ENCODE measurements at places on chromosomes 2 and 18. TPM values are rescaled to one million over a fixed set of nuclear protein-coding genes. Genes with fewer than 3 reads are reported as not detected.
A peak's percentile ranks its signal among the peaks of the same experiment; 100 is the strongest.

Gene PPP1R1C
- total RNA-seq: 1.5 TPM

- H3K36me3 ChIP-seq: no peaks in the 10 kb centered on the region
- H3K27ac ChIP-seq: no peak overlapping the region
- H3K27me3 ChIP-seq: no peaks in the 10 kb centered on the region
- H3K4me3 ChIP-seq: no peak overlapping the region
- H3K4me1 ChIP-seq: no peaks in the 10 kb centered on the region
Measured at GRCh38 chr2:40304340-40304739, 147.6 kb downstream of the SLC8A1 start.

Gene SCYGR4
- total RNA-seq: not detected

DNA sequence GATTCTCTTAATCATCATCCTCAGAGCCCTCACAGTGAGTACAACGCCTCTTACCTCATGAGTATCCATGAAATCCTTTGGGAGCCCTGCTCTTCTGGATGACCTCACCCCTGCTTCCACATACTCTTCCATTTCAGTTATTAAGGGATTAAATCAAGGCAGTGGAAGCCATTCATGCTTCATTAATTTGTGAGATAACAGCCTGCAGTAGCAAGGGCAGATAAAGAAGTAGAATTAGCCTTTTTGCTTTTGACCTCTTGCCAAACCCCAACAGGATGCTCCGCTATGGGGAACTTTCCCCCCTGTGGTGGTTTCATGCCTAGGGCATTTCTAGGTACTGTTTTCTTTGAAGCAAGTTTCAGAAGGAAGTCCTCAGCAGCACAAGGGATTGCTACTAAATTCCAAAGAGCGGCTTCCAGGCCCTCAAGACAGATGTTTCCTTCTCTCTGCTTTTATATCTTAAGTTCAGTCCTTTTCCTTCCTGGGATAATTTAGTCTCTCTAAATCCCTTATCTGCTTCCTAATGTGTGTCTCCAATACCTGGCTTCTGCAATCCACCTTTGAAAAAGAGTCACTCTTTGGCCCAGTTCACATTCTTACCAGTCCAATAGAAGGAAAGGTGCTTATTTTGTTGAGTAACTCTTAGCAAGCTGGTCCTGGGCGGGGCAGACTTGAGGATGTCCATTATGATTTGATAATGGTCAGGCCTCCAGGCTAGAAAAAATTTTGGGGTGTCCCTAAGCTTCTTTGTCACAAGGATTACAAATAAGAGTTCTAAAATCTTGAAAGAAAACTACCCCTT, 76.9 kb downstream of the MYO1B start:
- no peak overlapping the region for H3K27ac ChIP-seq
- peaks cover 14% of the 10 kb centered on the region for H3K36me3 ChIP-seq
- no peak overlapping the region for H3K4me3 ChIP-seq
- peaks cover 34% of the 10 kb centered on the region for H3K4me1 ChIP-seq
- H3K27me3 ChIP-seq: no peaks in the 10 kb centered on the region

Gene CIB4
- total RNA-seq: not detected

Gene ALPG
- total RNA-seq: 0.18 TPM

Gene FAM237A
- not detected for total RNA-seq

GRCh38 chr2:159450180-159450579, 163.7 kb upstream of the WDSUB1 start:
- no peak for DNase-seq
- H3K27ac ChIP-seq: no peak overlapping the region
- 0 out of 2 replicates have a peak, but pooled peaks cover 2% of the 10 kb centered on the region for H3K36me3 ChIP-seq
- H3K27me3 ChIP-seq: no peaks in the 10 kb centered on the region
- no peak overlapping the region for H3K4me3 ChIP-seq

Gene CCNT2
- total RNA-seq: 16.2 TPM

- H3K4me1 ChIP-seq: peaks cover 6% of the 10 kb centered on the region
- H3K4me3 ChIP-seq: no peak overlapping the region
- peak; percentile 57 for DNase-seq
- no peak overlapping the region for H3K27ac ChIP-seq
- no peaks in the 10 kb centered on the region for H3K27me3 ChIP-seq
- no peaks in the 10 kb centered on the region for H3K36me3 ChIP-seq
Measured at GRCh38 chr2:61910603-61911002, 5.1 kb downstream of the COMMD1 start.

- H3K27ac ChIP-seq: no peak overlapping the region
- no peak for DNase-seq
- no peaks in the 10 kb centered on the region for H3K36me3 ChIP-seq
- no peaks in the 10 kb centered on the region for H3K27me3 ChIP-seq
Measured at GRCh38 chr2:227407591-227408151, 19.9 kb upstream of the SCYGR1 start.

Gene TUBA4B
- not detected for total RNA-seq

- no peak overlapping the region for H3K4me3 ChIP-seq
- DNase-seq: no peak
- no peaks in the 10 kb centered on the region for H3K36me3 ChIP-seq
- no peak overlapping the region for H3K27ac ChIP-seq
Measured at GRCh38 chr2:26809876-26810577, 24.2 kb downstream of the CENPA start.

DNA sequence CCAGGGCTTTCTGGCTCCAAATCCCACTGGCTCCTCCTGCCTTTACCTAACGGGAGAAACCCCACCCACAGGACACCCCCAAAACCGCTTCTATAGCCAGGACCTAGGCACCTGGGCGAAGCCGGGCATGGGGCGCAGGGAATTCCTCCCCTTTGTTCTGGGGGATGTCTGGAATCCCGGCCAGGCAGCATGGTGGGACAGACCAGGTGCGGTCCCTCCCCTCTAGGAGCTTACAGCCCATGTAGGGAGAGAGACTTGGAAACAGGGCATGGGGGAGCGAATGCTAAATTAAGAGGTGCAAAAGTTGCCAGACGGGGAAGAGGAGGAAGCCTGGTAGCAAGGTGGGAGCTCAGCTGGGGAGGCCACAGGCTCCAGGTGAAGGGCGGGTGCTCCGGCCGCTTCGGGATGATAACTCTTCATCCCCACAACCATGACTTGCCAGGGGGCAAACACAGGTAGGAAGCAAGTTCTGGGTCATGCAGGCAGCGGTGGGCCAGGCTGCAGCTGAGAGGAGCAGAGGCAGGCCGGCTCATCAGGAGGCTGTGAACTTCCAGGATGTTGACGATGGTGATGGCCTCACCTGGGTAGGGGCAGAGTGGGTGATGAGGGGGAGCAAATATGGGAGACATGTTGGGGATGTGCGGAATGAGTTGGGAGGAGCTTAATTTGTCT, 1.3 kb downstream of the TMEM37 start:
- no peak overlapping the region for H3K27ac ChIP-seq
- peaks cover 3% of the 10 kb centered on the region for H3K27me3 ChIP-seq
- no peaks in the 10 kb centered on the region for H3K36me3 ChIP-seq
- H3K4me3 ChIP-seq: no peak overlapping the region

- DNase-seq: peak; percentile 15
- H3K27me3 ChIP-seq: no peaks in the 10 kb centered on the region
- no peaks in the 10 kb centered on the region for H3K4me1 ChIP-seq
- H3K36me3 ChIP-seq: no peaks in the 10 kb centered on the region
- no peak overlapping the region for H3K4me3 ChIP-seq
- no peak overlapping the region for H3K27ac ChIP-seq
Measured at GRCh38 chr18:66124394-66124793, 373.6 kb downstream of the CDH7 start.

- peaks cover 37% of the 10 kb centered on the region for H3K27me3 ChIP-seq
- DNase-seq: peak; percentile 41
- H3K27ac ChIP-seq: no peak overlapping the region
Measured at GRCh38 chr2:13056259-13056843, 339.6 kb downstream of the TRIB2 start.

Gene FRZB
- 0.11 TPM for total RNA-seq

Gene OTOS
- total RNA-seq: not detected

Gene CEBPZOS
- 30.8 TPM for total RNA-seq

GRCh38 chr2:28428486-28428885, 35.8 kb downstream of the FOSL2 start:
- DNase-seq: no peak
- no peak overlapping the region for H3K27ac ChIP-seq
- no peak overlapping the region for H3K4me3 ChIP-seq

Gene SFXN5
- total RNA-seq: 30.7 TPM

Gene DHRS9
- 0.22 TPM for total RNA-seq

DNA sequence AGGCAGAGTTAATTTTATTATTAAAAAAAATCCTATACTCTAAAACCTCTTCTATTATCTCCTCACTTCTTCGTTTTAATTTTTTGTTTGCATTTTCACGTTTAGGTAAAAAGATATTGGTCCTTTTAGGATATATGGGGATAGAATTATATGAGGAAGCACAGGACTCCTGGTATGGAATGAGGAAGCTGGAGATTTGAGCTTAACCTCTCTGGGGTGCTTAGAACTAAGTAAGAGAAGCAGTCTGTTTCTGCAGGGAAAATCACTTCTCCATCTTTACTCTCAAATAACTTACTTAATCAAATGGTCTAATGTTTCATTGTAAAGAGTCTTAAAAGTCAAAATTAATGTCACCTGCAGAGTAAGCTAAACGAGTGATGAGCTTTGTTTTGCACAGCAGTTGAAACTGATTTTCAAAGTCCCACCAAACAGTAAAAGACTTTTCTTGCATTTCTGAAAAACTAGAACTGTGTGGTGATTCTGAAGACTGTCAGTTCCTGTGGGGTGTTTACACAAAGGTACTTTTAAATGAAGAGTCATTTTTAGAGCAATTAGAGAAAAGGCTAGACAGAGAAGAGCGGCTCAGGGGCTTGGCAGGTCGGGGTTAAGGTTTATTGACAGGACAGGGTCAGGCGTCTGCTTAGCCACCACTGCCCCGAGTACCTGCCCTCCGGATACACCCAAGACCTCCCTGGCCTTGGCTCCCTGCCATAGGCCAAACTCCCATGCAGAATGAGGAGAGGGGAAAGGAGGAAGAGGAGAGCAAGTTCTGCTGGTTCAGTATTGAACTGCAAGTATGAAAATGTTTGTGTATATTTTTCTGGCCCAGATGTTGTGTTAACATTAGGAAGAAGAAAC, 21.6 kb downstream of the METAP1D start:
- H3K27me3 ChIP-seq: no peaks in the 10 kb centered on the region
- peak; percentile 27 for DNase-seq
- peak overlapping the region; percentile 33 for H3K4me3 ChIP-seq

GRCh38 chr2:85830645-85831044, 58.1 kb downstream of the ST3GAL5 start:
- no peaks in the 10 kb centered on the region for H3K4me1 ChIP-seq
- no peak overlapping the region for H3K4me3 ChIP-seq
- no peak for DNase-seq

DNA sequence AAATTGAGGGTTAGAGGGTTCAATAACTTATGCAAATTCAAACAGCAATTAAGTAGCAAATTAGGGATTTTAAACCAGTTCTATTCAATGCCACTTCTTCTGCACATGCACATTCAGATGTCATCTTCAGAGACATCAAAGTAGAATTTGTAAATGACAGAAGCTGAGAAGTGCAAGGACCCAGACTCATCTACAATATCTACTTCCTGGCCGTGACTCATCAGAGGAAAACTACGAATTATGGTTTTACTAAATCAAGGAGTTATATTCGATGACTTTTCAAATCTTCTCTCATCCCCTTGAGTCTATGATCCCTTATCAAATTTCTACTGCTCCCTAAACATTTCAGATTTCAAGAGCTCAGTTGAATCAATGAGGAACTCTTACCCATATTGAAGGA, 20.0 kb upstream of the STAT4 start:
- no peaks in the 10 kb centered on the region for H3K36me3 ChIP-seq
- peak; percentile 58 for DNase-seq
- peak overlapping the region; percentile 90 for H3K27ac ChIP-seq
- H3K27me3 ChIP-seq: no peaks in the 10 kb centered on the region

DNA sequence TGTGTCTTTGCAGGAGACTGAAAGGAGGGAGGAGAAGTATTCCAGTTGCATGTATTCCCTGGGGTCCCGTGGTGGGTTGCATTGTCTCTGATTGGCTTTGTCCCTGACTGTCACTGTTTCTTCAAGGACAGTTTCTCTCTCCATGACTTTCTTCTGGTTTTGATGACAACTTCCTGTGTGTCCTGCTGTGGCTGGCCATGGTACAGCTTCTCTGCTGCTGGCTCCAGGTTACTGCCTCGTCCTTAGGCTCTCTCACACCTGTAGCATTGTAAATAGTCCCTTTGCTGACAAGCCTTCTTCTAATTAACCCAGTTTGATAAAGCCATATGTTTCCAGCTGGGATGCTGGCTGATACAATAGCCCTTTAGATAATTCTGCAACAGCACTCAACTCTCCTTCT, 129.0 kb downstream of the LPIN1 start:
- H3K27me3 ChIP-seq: no peaks in the 10 kb centered on the region
- no peak for DNase-seq
- no peak overlapping the region for H3K4me3 ChIP-seq
- H3K36me3 ChIP-seq: no peaks in the 10 kb centered on the region

DNA sequence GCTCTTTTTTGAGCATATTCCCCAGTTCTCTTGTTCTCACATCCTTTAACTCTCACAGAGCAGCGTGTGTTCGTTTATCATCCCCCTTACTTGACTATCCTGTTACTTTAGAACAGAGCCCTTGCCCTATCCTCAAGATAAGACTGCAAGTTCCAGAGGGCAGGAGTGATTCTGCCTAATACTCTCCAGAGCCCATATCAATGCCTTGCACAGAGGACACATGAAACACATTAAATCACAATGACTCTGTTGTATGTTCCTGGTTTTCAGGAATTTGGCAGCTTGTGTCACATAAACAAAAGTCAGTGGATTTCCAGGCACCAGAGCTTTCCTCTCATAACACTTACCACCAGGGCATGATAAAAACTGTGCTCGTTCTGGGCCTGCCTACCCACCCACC, 156.7 kb downstream of the RNF144A start:
- H3K4me3 ChIP-seq: no peak overlapping the region
- H3K27ac ChIP-seq: no peak overlapping the region
- no peak for DNase-seq
- no peaks in the 10 kb centered on the region for H3K27me3 ChIP-seq
- no peaks in the 10 kb centered on the region for H3K36me3 ChIP-seq
- no peaks in the 10 kb centered on the region for H3K4me1 ChIP-seq

- peaks cover 75% of the 10 kb centered on the region for H3K27me3 ChIP-seq
- DNase-seq: no peak
- H3K27ac ChIP-seq: no peak overlapping the region
- H3K4me1 ChIP-seq: no peaks in the 10 kb centered on the region
- no peak overlapping the region for H3K4me3 ChIP-seq
Measured at GRCh38 chr18:76367168-76368125, 127.6 kb downstream of the ZNF516 start.

Gene SERPINB4
- 0.40 TPM for total RNA-seq

DNA sequence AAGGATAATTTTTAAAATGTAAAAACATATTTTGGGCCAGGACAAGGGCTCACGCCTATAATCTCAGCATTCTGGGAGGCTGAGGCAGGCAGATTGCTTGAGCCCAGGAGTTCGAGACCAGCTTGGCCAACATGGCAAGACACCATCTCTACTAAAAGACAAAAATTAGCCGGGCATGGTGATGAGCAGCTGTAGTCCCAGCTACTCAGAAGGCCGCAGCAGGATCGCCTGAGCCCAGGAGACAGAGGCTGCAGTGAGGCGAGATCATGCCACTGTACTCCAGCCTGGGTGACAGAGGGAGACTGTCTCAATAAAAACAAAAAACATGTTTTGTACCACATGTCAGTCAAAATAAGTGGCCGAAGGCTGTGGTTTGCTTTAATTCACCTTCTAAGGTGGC, 122.5 kb downstream of the HDAC4 start:
- no peak overlapping the region for H3K4me3 ChIP-seq
- H3K27ac ChIP-seq: no peak overlapping the region
- no peak for DNase-seq

GRCh38 chr18:77054288-77054605, 78.3 kb downstream of the MBP start:
- peak overlapping the region; percentile 22 for H3K4me3 ChIP-seq
- peak overlapping the region; percentile 98 for H3K27ac ChIP-seq

Gene G6PC2
- total RNA-seq: not detected

Gene ZDBF2
- 4.2 TPM for total RNA-seq

Measured in PC-3 (cell line).